ENCODE measurements at places on chromosomes 1 and 21. TPM values are rescaled to one million over a fixed set of nuclear protein-coding genes. Genes with fewer than 3 reads are reported as not detected.

Gene DONSON
- total RNA-seq: 18.2 TPM

Gene LBR
- 12.3 TPM for total RNA-seq

Gene PARS2
- 3.0 TPM for total RNA-seq

Gene GPR52
- total RNA-seq: not detected

Gene AIRE
- total RNA-seq: not detected

Gene PLOD1
- total RNA-seq: 640 TPM

Gene GUCA2B
- not detected for total RNA-seq

Gene CLCA1
- not detected for total RNA-seq

Gene MUTYH
- 15.0 TPM for total RNA-seq

Gene C1QC
- total RNA-seq: not detected

DNA sequence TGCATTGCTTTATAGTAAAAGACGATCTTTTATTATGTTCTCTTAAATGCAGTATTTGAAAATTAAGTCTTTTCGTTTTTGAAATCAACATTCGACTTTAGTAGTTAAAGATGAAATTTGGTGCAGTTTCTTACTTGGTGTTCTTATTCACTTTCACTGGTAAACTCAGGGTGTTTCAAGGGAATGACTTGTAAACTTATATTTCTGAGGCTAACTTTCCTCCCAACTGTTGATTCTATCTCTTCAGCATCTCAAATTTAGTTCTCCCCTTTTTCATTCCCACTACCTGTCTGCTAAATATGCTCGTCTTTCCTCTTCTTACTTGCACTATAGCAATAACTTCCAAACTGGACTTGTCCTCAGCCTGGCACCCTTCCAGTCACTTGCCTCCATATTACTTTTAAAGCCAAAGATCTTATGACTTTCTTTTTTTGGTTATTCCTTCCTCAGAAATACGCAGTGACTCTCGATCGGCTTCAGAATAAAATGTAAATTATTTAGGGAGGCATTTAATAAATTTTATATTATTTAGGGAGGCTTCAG is 988 bp downstream of the SLC35A3 start:
- peak; percentile 47 for DNase-seq
- peaks cover 6% of the 10 kb centered on the region for H3K36me3 ChIP-seq
- H3K27me3 ChIP-seq: no peaks in the 10 kb centered on the region
- H3K4me3 ChIP-seq: peak overlapping the region; percentile 90
- H3K27ac ChIP-seq: peak overlapping the region; percentile 72

- H3K4me1 ChIP-seq: peaks cover 13% of the 10 kb centered on the region
- no peaks in the 10 kb centered on the region for H3K36me3 ChIP-seq
- no peaks in the 10 kb centered on the region for H3K27me3 ChIP-seq
- no peak overlapping the region for H3K4me3 ChIP-seq
- peak; percentile 51 for DNase-seq
Measured at GRCh38 chr1:228104526-228105269, 1.6 kb upstream of the C1orf35 start.

GRCh38 chr1:37602750-37603694 is 7.3 kb upstream of the GNL2 start:
- H3K4me3 ChIP-seq: no peak overlapping the region
- no peaks in the 10 kb centered on the region for H3K36me3 ChIP-seq
- peaks cover 17% of the 10 kb centered on the region for H3K4me1 ChIP-seq
- no peaks in the 10 kb centered on the region for H3K27me3 ChIP-seq

DNA sequence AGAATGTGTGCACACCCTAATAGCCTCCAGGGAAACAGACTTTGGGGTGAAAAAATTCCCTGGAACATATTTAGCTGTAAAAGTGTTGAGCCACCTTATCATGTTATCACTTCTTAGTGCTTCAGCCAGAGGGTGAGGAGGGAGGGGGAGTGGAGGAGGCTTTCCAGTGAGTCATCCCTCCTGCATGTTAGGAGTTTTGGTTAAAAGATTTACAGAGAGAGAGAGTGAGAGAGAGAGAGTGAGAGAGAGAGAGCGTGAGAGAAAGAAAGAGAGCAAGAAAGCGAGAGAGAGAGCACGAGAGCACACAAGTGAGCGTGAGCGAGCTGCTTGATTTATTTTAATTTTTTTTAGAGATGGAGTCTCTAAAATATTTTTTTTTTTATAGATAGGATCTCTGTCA is 13.5 kb upstream of the CACNA1E start:
- H3K4me3 ChIP-seq: no peak overlapping the region
- DNase-seq: peak; percentile 75
- peaks cover 9% of the 10 kb centered on the region for H3K4me1 ChIP-seq
- peaks cover 13% of the 10 kb centered on the region for H3K27me3 ChIP-seq

GRCh38 chr21:39616211-39616772 is 3.6 kb downstream of the B3GALT5 start:
- no peak overlapping the region for H3K27ac ChIP-seq
- H3K27me3 ChIP-seq: peaks cover 47% of the 10 kb centered on the region
- H3K36me3 ChIP-seq: no peaks in the 10 kb centered on the region
- no peak overlapping the region for H3K4me3 ChIP-seq
- no peaks in the 10 kb centered on the region for H3K4me1 ChIP-seq

DNA sequence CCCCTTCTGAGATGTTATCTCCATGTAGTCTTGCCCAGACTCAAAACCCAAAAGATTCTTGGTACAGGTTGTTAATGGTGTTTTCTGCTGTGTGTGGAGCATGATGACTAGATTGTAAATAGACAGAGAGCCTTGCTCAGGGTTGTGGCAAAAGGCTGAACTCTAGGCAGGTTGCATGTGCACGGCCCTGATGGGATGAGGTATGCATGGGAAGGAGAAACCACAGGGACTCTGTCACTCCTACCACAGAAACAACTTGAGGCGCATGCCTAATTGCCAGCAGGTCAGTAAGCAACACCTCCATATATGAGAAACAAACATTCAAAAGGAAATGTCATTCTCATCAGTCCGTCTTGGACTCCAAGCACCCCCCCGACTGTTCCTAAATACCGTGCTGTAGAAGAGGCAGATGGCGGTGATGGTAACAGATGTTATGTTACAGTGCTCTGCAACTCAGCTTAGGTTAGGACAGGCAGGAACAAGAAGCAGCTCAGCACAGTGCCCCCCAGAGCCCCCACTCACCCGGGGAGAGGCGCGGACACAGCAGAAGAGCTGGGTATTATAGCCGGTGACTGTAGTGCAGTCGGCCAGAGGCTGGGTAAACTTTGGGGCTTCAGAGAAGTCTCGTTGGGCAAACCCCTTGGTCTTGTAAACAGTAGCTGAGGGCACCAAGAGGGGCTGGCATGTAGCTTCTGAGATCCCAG is 10.9 kb downstream of the MYBPHL start:
- H3K27ac ChIP-seq: no peak overlapping the region
- H3K27me3 ChIP-seq: no peaks in the 10 kb centered on the region
- H3K4me3 ChIP-seq: no peak overlapping the region

DNA sequence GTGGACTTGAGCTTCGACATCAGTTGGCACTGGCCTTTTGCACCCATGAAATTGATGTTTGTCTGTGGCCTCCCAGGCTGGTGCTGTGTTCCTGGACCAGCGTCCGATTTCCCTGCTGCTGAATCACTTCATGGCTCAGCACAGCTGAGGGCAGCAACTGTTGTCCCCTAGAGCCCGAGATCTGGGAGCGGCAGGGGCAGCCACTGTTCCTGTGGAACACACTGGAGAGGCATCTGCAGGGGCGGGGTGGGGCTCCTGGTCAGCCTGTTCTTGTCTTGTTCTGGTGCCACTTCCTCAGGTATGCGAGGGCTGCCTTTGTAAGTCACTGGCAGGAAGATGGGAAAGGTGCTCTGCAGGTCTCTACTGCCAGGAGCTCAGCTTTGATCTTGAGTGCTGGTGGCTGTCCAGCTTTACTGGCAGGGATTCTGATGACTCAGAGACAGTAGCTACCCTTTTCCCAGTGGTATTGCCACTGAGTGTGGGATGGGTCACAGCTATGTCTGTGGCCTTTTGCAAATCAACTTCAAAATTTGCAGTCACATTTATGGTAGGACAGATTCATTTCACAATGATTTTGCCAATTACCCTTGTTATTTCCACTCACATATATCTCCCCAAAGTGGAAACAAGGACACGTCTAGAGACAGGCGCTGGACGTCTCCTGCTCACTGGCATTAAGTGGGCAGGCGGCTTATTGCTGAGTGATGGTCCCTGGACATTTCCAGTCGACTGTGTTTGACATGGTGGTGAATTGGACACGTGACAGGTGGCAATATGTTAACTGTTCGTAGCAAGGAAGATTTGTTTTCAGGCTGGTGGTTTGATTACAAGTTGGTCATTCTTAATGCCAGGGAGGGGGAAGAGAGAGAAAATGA is 15.3 kb downstream of the AGPAT3 start:
- no peak overlapping the region for H3K4me3 ChIP-seq
- peaks cover 7% of the 10 kb centered on the region for H3K4me1 ChIP-seq
- no peaks in the 10 kb centered on the region for H3K27me3 ChIP-seq
- H3K27ac ChIP-seq: no peak overlapping the region
- peak; percentile 68 for DNase-seq

- peaks cover 3% of the 10 kb centered on the region for H3K4me1 ChIP-seq
- H3K4me3 ChIP-seq: no peak overlapping the region
- no peak for DNase-seq
- H3K36me3 ChIP-seq: no peaks in the 10 kb centered on the region
- no peaks in the 10 kb centered on the region for H3K27me3 ChIP-seq
Measured at GRCh38 chr21:37300114-37300751, 33.1 kb upstream of the VPS26C start.

- H3K4me1 ChIP-seq: peaks cover 37% of the 10 kb centered on the region
- no peak for DNase-seq
- H3K36me3 ChIP-seq: 0 out of 2 replicates have a peak, but pooled peaks cover 2% of the 10 kb centered on the region
Measured at GRCh38 chr1:51649593-51650091, 32.8 kb downstream of the OSBPL9 start.

GRCh38 chr1:184399192-184399847 is 12.5 kb downstream of the C1orf21 start:
- no peak overlapping the region for H3K27ac ChIP-seq
- 0 out of 2 replicates have a peak, but pooled peaks cover under 1% of the 10 kb centered on the region for H3K4me1 ChIP-seq
- H3K36me3 ChIP-seq: no peaks in the 10 kb centered on the region
- H3K4me3 ChIP-seq: no peak overlapping the region
- H3K27me3 ChIP-seq: no peaks in the 10 kb centered on the region
- no peak for DNase-seq

GRCh38 chr21:37509802-37510393 is 143.3 kb downstream of the DYRK1A start:
- peak overlapping the region; percentile 26 for H3K27ac ChIP-seq
- H3K36me3 ChIP-seq: peaks cover 70% of the 10 kb centered on the region
- peak; percentile 72 for DNase-seq
- peaks cover 10% of the 10 kb centered on the region for H3K4me1 ChIP-seq
- H3K27me3 ChIP-seq: no peaks in the 10 kb centered on the region

- no peak for DNase-seq
- H3K27me3 ChIP-seq: peaks cover 6% of the 10 kb centered on the region
- H3K27ac ChIP-seq: no peak overlapping the region
- H3K4me3 ChIP-seq: no peak overlapping the region
- no peaks in the 10 kb centered on the region for H3K4me1 ChIP-seq
Measured at GRCh38 chr21:44755227-44755626, 43.9 kb upstream of the TSPEAR start.

- H3K27ac ChIP-seq: no peak overlapping the region
- no peak overlapping the region for H3K4me3 ChIP-seq
- DNase-seq: no peak
- H3K27me3 ChIP-seq: no peaks in the 10 kb centered on the region
Measured at GRCh38 chr1:170213596-170213995, 67.8 kb downstream of the NTMT2 start.

DNA sequence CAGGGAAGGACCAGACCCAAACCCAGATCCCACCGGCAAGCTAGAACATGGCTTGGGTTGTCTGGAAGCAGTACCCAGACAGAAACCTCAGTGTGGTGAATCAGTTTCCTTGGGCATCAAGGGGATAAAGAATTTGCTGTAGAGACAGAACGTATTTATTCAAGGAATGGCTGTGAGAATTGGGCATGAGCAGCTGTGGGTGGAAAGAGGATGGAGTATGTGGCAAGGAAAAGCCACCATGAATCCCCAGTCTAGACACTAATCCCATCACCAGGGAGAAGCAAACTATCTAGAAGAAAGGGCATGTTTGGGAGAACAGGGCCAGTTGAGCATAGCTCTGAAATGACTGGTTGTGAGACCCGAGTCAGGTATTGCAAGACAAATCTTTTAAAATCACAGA is 109.2 kb downstream of the TOMM20 start:
- no peaks in the 10 kb centered on the region for H3K27me3 ChIP-seq
- peak overlapping the region; percentile 89 for H3K27ac ChIP-seq
- DNase-seq: peak; percentile 45
- H3K36me3 ChIP-seq: no peaks in the 10 kb centered on the region

DNA sequence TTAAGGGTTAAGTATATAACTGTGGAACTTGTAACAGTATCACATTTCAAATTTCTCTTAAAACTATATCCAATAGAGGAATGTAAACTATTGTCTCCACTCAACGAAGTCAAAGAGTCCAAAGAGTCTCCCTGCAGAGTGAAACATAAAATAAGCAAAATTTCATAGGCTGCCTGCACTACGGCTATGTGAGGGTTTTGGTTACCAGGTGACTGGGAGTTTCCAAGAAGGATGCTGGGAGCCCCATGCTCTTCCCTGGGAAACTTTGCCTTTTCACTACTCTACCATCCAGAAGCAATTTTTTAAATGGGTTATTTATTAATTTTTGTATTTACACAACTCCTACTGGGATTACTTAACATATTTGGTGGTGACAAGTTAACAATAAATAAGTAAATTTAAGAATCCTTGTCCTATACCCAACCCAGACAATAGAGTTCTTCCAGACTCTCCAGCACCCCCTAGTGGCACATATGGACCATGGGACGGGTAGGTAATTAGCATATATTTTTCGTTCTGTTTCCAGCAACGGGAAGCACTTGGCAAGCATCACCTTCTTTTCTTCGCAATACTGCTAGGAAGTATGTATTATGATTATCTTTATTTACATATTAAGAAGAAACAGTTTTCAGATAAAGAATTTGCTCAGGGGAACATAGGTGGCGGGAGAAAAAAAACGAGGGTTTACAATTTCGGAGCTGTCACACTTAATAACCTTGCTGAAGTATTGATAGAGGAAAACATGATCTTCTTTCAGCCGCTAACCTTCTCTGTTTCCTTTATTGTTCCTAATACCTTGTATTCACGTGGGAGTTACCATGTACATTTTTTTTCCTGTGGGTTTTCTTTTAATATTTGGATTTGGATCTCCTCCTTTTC is 3.5 kb downstream of the FMO2 start:
- H3K27ac ChIP-seq: no peak overlapping the region
- DNase-seq: peak; percentile 74
- no peak overlapping the region for H3K4me3 ChIP-seq
- H3K36me3 ChIP-seq: no peaks in the 10 kb centered on the region
- peaks cover 14% of the 10 kb centered on the region for H3K27me3 ChIP-seq

DNA sequence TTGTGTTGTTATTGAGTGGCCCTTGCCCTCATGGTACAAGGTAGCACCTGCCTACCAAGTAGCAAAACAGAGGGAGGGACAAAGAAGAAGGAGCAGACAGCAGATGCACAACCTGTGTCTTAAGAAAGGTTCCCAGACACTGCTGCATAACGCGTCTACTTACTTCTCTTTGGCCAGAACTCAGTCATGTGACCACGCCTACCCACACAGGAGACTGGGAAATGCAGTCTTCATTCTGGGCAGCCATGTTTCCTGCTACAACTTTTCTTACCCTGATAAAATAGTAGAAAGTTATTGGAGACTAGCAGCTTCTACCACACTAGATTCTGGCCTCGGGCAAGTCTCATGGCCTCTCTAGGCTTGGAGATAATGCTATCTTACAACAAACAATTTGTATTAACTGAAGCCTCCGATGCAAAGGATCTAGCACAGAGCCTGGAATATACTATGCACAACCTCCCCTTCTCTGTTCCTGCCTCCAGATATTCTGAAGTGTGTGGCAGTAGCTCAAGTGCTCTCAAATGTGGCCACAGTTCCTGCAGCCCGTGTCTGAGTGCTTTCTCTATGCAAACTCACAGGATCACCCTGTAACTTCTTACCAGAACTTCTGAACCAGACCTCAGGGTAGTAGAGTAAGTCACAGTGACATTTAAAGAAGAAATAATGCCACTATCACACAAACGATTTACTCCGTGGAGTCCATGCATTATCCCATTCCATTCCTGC is 34.1 kb upstream of the BTG2 start:
- no peak overlapping the region for H3K27ac ChIP-seq
- peak; percentile 68 for DNase-seq
- H3K4me3 ChIP-seq: no peak overlapping the region
- no peaks in the 10 kb centered on the region for H3K4me1 ChIP-seq
